ENCODE measurements at places on chromosomes 1 and 21.
A peak's percentile ranks its signal among the peaks of the same experiment; 100 is the strongest.

DNA sequence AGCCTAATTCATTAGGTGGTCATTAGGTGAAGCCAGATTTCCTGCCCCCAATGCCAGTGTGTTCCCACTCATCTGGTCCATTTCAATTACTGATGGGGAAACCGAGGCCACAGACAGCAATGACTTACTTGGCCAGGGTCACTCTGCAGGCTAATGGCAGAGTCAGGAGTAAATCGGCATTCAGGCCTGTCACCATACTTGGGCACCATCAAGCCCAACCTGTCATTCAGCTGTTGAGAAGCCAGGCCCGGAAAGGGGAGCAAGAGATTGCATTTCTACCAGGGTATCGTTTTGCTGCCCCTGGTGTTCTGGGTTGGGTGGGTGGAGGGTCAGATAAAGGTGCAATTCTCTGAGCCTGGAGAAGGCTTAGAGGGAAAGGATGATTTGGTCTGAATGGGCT is 8.0 kb upstream of the TMEM61 start:
- DNase-seq = no peak

- DNase-seq = no peak
Measured at GRCh38 chr1:221775206-221775605, 33.3 kb upstream of the DUSP10 start.

GRCh38 chr21:44467859-44468195 is 12.5 kb downstream of the LRRC3 start:
- DNase-seq = no peak

DNA sequence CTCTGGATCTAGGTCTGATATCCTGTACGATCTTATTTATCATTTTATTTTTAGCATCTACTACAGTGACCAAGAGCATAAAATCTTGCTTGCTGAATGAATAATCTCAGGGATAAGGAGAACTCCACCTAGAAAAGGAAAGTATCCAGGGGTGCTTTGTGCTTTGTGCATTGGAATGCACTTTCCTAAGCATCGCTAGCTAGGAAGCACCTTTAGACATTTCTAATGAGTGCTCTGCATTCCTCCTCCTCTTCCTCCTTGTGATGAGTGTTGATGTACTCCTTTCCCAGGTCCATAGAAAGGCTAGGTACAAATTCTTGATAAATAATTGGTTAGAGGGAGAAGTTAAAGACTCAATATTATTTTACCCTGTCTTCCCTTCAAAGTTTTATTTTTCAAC is 31.4 kb downstream of the TCEANC2 start:
- no peak for DNase-seq

GRCh38 chr1:209890641-209891330 is 47.2 kb upstream of the SYT14 start:
- DNase-seq = no peak

DNA sequence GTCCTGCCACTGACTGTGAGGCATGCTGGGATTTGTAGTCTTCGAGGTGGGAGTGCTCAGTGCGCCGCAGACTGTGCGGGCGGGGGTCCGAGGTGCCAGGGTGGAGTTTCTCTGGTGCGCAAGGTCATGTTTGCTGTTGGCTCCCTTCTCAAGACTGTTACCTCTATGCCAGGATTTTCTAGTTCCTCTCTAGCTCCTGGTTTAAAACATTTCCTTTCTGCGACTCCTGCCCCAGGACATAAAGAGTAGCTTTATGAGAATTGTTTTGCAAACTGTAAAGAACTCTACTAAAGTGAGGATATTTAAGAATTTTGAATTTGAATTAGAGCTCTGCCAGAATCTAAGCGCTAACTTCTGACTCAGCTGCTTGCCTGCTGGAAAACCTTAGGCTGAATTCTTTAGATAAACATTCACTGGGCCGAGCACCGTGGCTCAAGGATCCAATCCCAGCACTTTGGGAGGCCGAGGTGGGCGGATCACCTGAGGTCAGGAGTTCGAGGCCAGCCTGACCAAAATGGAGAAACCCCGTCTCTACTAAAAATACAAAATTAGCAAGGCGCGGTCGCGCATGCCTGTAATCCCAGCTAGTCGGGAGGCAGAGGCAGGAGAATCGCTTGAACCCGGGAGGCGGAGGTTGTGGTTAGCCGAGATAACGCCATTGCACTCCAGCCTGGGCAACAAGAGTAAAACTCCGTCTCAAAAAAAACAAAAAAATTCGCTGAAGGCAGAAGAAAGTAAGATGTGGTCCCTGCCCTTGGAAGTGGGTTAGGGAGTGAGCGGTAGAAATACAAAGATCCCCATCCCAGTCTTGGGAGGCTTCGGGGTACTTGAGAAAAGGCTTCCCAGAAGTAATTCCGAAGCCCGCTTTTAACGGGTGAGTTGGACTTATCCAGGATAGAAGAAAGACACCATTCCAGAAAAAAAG is 992 bp upstream of the USP48 start:
- DNase-seq = peak; percentile 72

DNA sequence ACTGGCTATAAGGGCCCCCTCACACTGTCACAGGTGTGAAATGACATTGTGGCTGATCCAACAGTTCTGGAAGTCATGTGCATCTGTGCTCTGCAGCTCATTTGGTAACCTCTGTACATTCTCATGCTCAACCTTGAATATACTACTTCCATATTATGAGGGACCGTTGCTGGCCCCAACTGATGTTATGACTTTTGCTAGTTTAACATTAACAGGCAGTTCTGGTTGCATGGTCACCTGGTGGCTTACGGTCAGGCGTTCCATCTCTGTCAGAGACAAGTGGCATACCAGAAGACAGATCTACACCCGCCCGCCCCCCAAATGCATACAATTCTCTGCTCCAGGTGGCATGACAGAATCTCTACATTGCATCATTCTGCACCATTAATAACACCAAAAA is 6.0 kb upstream of the DIP2A start:
- DNase-seq = no peak

- no peak for DNase-seq
Measured at GRCh38 chr1:172894349-172895049, 156.2 kb downstream of the TNFSF18 start.

- no peak for DNase-seq
Measured at GRCh38 chr1:167387251-167387910, 130.9 kb downstream of the CD247 start.

DNA sequence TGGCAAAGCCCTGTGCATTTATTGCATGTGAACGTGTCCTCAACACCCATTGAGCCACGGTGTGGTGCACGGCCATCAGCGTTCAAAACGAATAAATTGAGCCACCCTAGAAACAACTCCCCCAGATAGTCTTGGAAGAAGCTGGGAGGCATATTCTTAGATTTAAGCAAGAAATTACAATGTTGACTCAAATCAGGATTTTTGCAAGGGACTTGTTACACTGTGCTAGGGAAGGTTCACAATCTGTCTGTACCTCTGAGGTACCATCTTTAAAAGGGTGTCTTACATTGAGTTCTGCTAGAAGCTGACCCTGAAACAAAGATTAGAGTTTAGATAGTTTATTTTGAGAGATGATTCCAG is 16.2 kb downstream of the CD247 start:
- DNase-seq = no peak

GRCh38 chr1:229124520-229125124 is 146.3 kb upstream of the RAB4A start:
- DNase-seq = no peak

GRCh38 chr1:89966656-89967055 is 28.3 kb upstream of the ZNF326 start:
- no peak for DNase-seq

GRCh38 chr1:235782601-235783000 is 84.1 kb downstream of the LYST start:
- no peak for DNase-seq

- peak; percentile 55 for DNase-seq
Measured at GRCh38 chr1:154219541-154219940, 1.2 kb upstream of the UBAP2L start.

- no peak for DNase-seq
Measured at GRCh38 chr21:22758478-22758877, 1760.3 kb downstream of the NCAM2 start.

DNA sequence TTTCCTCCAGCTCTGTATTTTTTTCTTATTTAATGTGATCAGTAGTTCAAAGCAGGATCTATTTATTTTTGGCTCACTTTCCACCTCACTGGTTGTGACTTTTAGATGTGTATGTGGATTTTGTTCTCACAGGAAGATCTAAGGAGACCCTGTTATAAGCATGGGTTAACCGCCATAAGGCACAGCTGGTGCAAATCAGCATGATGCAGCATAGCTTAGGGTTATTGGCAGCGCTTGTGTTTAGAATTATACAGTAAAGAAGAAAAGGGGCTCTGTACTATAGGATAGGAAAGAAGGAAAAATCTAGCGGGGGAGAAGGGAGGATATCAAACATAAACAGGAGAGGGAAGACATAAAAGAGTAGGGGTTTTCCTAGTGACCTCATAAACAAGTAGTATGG is 26.9 kb upstream of the RGL1 start:
- no peak for DNase-seq

- no peak for DNase-seq
Measured at GRCh38 chr1:52334906-52335528, 31.0 kb downstream of the CC2D1B start.

GRCh38 chr1:70353601-70354331 is 756 bp downstream of the ANKRD13C start:
- no peak for DNase-seq

DNA sequence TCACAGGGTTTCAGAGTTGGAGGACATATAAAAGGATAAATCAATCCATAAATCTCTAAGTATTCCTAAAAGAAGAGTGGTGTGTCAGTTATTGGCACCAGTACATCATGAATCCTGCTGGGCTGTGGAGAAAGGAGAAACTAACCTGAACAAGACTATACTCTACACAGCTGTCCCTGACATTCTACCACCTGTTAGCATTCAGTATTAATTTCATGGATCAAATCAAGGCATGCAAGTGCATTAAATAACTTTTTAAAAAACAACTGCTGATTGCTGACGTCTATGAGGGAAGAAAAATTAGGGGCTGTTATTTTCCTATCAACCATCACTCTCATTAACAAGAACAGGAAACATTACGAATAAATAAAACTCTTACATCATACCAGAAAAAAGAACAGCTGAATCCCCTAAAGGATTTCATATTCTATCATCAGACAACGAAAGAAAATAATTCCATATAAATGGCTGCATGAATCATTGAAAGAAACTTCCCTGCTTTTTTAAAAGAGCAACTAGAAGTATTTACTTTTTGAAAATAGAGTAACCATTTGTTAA is 121.7 kb downstream of the ATF6 start:
- DNase-seq = no peak

DNA sequence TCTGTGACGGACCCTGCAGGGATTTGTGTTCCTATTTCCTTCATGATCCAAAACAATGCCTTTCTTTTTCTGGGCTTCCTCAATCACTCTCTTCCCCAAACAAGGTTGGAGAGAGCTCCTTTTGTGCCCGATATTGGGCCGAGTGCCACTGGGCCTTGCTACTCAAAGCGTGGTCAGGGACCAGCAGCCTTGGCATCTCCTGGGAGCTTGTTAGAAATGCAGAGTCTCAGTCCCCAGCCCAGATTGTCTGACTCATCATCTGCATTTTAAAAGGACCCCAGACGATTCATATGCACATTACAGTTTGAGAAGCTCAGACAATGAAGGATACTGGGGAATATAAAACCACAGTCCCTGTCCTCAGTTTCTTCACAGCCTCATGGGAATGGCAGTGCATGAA is 19.9 kb downstream of the ADORA1 start:
- no peak for DNase-seq

DNA sequence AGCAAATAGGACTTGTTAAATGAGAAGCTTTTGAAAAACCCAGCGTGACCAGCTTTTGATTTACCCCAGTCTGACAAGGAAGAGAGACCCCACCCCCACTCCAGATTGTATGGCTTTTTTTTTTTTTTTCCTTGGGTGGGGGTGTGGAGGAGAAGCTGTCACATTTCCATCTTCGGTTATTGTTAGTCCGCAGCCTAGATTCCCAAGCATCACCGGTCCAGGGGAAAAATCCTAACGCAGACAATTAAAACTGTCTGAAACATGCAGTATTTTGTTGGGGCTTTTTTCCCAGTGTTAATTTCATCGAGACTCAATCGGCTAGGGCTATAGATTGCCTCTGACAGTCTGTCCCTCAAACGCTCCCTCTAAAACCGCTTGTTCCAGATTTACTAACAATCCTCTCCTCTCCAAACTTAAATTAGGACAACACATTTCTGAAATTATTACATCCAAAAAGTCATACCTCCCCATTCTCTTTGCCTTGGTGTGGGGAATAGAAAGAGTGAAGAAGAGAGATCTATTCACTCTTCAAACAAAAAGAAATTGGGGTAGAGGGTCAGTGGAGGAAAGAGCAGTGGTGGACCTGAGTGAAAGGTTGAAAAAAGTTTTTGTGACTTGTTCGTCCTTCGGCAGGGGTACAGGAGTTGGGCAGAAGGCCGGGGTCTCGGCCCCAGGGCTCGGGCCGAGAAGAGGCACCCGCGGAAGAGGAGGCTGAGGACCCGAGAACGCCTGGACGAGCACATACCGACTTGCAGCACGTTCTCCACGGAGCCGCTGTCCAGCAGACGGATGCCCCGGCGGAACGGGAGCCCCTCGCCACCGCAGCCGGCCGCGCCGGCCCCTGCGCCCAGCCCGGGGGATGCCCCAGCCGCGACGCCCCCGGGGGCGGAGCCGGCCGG is 1.1 kb downstream of the ZSWIM5 start:
- peak; percentile 64 for DNase-seq

GRCh38 chr1:224801844-224802490 is 127.5 kb upstream of the DNAH14 start:
- DNase-seq = no peak

GRCh38 chr1:8317647-8318381 is at the start of gene SLC45A1:
SLC45A1 (plus strand) TSS chr1:8318114; CDS start chr1:8324330, 6,216 bp downstream.
- peak; percentile 88 for DNase-seq

Measured in adrenal gland (tissue), 19 donors.